GM12891 (cell line): ENCODE measurements at places on chromosomes 6 and 20.
A peak's percentile ranks its signal among the peaks of the same experiment; 100 is the strongest.

DNA sequence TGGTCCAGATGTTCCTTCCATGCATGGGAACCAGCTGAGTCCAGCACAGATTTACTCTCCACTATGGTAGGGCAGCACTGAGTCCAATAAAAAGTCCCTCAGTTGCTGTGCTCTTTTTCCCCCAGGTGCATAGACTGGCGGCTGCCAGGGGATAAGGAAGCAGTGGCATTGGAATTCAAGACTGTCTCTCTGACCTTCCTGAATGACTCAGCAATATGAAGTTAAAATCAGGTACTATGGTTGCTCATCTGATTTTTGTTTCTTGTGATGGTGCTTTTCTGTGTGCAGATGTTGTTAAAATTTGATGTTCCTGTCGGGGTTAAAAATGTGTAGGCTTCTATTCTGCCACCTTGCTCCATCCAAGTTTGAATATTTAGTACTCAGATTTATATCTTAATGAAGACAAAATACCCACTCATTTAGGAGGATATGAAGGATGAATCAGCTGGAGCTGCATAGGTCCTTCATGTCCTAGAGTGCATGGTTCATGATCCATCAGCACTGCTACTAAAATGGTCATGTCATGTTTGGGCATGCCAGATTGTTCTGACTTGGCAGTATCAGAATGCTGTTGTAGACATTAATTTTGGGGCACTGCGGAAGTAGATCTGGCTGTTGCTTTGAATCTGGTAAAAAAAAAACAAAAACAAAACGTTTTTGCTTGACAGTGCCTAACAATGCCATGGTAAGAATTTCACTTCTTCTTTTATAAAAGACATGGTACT, 321.2 kb upstream of the MAP3K7 start:
- no peak for DNase-seq

DNA sequence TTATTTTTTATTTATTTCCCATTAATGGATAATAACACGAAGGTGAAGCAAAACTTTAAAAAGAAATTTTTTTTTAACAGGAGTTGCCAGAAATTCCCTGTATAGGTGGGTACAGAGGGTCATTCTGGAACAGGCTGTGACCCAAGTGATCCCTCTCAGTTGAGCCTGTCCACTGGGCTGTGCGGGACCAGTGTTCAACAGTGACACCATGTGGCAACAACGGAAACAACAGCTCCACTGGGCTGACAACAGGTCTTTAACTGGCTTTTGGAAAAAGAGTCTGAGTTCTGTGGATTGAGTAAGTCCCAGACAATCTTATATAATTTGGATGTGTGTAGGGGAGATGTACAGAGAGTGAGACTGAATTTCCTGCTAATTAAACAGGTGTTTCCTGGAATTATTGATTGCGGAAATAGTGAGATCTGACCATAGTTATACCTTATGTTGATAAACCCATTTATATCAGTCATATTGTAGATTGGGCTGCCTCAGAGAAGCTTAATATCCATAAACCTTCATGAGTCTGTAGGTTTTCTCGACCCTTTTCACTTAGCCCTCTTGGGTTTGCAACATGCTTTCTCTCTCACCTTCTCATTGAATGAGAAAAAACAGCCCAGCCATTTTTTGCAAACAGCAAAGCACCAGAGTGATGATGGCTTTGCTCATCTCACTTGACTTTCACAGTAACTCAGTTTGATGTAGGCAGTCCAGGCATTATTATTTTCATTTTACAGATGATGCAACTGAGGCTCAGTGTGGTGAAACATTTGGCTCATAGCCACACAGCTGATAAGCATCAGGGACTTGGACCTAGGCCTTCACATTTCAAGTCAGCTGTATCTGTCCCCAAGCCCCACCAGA, 17.5 kb downstream of the KIAA1755 start:
- no peak for DNase-seq

GRCh38 chr6:6152060-6152459, 145.3 kb upstream of the NRN1 start:
- no peak for DNase-seq

DNA sequence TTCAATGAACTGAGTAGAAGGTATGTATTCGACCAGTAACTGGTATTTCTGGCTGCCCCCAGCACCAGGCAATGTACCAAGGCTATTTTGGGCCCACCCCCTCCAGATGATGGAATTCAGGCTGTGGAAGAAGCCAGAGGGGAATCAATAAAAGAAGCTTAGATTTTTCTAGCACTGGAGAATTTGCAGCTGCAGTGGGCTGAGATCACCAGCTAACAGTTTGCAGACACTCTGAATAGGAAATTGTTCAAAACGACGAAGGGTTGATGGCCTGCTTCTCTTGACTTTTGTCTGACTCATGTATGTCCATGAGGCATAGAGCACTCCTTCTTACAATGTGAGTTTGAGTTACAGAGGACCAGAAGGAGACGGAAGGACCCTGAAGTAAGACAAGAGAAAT, 32.4 kb upstream of the FBXO9 start:
- DNase-seq: no peak

DNA sequence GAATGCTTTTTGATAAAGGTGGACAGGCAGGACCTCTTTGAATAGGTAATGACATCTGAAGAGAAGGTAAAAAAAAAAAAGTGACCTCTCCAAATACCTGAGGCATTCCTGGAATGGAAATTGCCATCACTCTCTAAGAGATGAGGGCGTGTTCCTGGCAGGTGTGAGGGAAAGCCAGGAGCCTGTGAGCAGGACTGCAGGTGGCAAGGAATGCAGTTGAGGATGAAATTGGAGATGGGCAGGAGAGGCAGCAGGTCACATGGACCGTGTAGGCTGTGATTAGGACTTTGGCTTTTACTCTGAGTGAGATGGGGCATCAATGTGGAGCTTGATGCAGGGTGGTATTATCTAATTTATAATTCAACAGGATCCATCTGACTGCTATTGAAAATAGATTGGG, 227.4 kb downstream of the LRFN2 start:
- no peak for DNase-seq

DNA sequence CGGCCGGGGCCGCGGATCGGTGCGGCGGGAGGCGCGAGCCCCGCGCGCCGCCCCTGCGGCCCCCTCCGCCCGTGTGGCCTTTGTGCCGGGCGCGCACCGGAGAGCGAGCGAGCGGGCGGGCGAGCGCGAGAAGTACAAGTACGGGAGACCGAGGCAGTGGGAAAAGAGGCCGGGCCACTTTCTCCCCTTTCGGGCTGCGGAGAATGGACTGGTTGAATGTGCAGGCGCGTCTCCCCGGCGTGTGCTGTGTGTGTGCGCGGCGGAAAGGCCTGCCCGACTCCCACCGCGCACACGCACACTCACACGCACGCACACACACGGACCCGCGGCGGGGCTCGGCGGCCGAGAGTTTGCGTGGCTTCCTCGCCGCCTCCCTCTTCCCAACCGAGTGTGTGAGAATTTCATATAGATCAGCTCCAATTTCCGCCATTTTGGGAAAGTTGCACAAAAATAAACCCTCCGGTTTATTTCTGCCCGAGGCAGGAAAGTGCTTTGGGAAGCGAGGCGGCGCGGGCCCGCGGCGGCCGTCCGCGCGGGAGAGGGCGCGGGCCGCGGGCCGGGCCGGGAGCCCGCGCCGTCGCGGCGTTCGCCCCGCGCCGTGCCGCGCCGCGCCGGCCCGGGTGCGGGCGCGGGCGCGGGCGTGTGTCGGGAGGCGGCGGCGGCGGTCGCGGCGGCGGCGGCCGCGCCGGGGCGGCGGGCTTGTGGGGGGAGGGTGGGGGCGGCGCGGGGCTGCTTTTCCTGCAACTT, 1.1 kb downstream of the L3MBTL3 start:
- DNase-seq: peak; percentile 28

- no peak for DNase-seq
These were observed 90.2 kb downstream of the GMDS start for GRCh38 chr6:2155206-2155605.

DNA sequence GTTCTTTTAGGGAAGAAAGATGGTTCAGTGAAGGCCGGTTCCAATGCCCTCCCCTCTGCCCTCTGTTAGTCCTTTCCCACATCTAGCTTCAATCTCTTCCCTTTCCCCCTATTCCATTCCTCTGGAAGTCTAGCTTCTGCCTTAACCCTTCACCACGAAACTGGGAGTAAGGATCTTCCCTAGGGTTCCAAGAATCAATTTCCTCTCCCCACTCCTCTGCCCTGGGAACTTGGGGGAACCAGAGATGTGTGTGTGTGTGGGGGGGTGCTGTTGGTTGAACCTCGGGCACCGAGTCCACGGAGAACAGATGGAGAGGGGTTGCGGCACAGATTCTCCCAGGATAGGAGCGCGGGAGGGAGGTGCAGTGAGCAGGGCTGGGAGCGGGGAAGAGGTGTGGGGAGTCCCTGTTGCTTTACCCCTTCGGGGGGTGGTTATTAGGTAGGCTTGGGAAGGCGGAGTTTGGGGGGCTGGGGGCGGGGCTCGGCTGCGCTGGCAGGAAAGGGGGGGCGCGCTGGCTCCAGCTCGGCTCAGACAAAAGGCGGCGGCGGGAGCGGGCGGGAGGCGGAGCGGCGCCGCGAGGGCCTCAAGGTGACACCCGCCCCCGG, at the start of gene TMEM151B:
Gene TMEM151B (plus strand): TSS at position 530 of the 605 bp plus-strand sequence. CDS start 293 bp downstream, outside the sequence.
- no peak for DNase-seq

DNA sequence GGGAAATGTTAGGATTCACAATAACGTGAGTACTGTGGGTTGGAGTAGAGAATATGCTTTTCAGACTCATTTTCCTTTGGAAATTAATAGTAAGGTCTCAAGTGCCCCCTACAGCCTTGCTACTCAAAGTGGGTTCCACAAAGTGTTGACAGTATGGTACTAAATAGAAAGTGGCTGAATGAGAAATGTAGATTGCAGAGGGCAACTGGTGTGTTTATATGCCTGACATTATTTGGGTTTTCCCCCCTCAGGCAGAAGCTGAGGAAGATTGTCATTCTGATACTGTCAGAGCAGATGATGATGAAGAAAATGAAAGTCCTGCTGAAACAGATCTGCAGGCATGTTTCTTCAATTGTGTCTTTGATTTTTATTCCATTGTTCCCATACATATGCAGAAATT, 5.6 kb downstream of the FBXO9 start:
- peak; percentile 6 for DNase-seq

GRCh38 chr6:128156321-128157111, 255.7 kb upstream of the THEMIS start:
- DNase-seq: no peak

DNA sequence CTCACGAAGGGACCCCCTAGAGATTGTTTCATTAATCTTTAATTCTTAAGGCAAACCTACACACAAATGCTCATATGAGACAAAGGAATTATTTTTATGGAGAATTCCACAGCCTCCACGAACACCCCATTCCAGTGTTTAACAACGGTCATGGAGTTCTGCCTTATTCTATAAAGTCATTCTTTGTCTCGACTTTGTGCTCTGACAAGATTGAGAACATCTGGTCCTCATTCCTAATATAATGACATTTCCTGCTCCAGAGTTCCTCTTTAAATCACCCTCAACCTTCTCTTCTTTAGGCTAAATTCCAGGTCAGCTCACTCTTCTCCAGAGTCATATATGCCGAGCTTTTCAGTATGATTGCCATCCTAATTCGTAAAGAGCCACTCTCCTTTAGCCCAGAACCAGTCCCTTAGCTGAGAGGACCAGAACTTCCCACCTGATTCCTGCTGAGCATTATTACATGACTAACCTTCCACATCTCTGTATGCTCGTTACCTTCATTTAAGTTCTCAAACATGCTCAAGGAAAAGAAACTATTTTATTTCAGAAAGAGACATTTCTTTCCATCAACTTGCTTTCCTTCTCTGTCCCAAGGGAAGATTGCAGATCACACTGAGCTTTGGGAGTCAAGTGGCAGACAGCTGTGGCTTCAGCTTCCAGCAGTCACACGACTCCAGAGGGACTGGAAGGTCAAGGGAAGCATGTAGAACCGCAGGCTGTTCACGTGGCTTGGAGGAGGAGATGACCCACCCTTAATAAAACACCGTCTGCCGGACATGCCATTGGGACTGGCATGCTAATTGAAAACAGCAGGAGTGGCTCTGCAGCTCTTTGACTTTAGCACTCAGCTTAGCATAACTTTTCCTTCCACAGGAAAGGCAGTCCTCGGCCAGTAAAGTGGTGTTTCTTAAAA, 467.1 kb upstream of the HSF2 start:
- no peak for DNase-seq

DNA sequence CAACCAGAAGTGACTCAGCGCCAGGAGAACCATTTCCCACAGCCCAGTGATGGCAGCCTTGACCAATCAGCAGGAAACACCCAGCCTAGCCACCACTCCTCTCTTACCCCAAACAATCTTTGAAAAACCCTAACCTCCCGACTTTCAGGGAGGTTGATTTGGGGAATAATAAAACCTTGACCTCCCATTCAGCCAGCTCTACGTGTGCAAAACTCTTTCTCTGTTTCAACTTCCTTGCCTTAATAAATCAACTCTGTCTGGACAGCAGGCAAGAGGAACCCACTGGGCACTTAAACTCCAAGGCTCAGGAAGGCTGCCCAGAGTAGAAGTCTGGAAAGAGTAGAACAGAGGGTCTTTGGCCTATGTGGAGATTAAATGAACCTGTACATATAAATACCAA, 35.0 kb downstream of the SERPINB1 start:
- no peak for DNase-seq

DNA sequence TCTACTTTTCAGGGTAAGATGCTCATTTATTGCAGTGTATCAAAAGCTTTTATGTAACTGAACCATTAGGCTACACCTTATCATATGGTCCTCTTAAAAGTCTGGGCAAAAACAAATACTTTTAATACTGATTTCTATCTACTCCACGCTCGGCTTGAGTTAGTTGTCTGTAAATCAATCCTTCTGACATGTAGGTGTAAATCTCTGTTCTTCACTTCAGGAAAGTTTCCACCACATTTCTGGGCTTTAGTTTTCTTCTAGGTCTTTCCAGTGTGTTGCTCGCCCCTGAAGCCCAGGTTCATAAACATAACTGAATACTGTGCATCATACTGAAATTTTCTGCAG, 89.2 kb upstream of the RNF217 start:
- no peak for DNase-seq

DNA sequence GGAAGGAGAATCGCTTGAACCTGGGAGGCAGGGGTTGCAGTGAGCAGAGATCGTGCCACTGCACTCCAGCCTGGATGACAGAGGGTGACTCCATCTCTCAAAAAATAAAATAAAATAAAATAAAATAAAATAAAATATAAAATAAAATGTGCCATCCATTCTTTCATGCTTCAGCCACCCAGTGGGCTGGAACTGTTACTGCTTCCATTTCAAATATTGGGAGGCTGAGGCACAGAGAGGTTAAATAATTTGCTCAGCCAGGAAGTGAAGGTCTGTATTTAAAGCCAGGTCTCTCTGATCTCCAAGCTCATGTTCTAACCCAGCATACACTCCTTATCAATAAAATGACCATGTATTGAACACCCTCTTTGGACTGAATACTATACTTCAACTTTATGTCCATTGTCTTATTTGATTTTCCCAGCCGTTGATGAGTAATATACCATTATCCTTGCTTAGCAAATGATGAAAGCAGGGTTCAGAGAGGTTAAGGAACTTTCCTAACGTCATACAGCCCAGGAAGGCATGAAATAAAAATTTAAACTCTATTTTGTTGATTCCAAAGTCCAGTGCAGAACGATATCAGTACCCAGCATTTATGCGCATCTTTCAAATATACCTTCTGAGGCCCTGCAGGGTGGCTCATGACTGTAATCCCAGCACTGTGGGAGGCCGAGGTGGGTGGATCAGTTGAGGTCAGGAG, 25.8 kb upstream of the SLC9A8 start:
- no peak for DNase-seq
